ENCODE measurements at places on chromosomes 6 and 20.

DNA sequence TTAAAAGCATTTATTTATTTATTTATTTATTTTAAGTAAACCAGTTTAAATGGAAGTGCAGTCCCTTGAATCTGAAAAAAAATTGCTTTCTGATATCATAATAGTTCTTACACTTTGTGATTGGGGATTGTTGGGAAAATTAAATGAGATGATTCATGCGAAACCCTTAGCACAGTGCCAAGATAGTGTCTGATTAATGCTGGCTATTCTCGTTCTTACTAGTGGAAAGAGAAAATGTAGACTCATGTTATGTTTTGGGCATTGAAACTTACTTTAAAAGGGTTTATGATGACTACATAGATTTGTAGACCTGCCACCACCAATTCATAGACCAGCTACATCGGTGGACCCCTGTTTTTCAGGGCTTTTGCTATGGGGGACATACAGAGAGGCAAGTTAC, 229.2 kb upstream of the ZFP64 start:
- peak; percentile 12 for DNase-seq

- peak; percentile 74 for DNase-seq
Observed at GRCh38 chr6:169556758-169557548, 144.9 kb downstream of the WDR27 start.

DNA sequence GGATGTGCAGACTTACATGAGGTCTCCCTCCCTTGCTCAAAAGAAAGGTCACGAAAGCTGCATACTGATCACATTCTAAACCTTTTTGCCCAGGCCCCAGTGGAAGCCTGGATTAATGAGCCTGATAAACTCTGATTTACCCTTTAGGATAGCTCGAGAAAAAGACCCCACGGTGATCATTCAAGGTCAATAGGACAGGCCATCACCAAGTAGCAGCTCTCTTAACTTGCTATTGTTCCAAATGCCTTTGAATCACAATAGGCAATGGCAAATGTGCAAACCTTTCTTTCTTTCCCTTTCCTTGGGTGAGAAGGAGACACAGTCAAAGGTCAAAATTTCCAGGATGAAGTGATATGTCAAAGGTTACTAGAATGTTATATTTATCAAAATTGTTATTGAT, 327.3 kb downstream of the HDGFL1 start:
- DNase-seq: no peak

GRCh38 chr20:16191496-16191895, 381.8 kb downstream of the KIF16B start:
- DNase-seq: no peak

DNA sequence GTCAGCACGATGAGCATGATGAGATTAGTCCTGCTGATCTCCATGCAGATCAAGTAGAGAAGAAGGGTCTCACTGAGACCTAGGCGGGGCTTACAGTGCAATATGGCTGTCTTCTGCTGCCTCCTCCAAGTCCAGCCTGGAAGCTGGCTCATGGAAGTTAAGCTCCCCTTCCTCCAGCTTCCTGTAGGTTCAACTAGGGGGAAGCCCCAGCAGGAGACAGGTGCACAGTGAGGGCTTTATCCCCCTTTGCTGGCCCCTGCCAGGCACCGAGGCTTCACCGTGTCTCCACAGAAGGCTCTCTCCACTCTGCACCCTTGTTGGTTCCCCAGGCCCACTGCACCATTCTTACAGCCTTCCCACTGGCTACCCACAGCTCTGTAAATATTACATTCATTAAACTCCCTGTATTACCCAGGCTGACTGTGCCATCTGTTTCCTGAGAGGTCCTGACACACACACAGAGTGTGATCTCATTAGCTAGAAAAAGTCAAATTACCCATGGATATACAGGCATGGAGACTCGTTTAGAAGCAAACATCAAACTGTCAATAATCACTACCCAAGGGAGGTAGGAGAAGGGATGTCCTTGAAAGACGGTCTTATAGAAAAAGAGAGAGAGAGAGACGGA, 90.4 kb downstream of the SLC2A10 start:
- no peak for DNase-seq

GRCh38 chr6:35141007-35141655, at the start of gene TCP11:
TSS of gene TCP11 (minus strand) at chr6:35141339. CDS start at chr6:35140870, 469 bp downstream.
- DNase-seq: peak; percentile 27

- no peak for DNase-seq
Observed at GRCh38 chr6:18302561-18303439, 38.5 kb upstream of the DEK start.

GRCh38 chr6:168091381-168092264, 12.6 kb upstream of the FRMD1 start:
- DNase-seq: no peak

GRCh38 chr6:16735014-16735413, 26.2 kb downstream of the ATXN1 start:
- no peak for DNase-seq

DNA sequence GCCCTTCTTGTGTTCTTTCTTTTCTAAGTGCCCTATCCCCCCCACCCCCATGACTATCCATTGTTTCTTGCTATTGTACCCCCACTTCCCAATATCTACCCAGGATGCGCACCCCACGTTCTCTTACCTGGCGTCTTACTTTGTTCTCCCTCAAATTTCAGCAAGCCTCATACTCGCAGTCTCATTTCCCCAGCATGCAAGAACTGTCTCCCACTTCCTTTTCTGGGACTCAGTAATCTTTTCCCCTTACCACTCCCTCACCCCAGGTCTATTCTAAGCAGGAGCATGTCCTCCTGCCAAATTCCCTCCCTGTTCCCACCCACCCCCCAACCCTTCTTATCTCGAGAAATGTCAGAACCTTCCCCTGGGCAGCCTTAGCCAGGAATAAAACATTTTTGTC, 1.7 kb upstream of the EHMT2 start:
- DNase-seq: no peak

DNA sequence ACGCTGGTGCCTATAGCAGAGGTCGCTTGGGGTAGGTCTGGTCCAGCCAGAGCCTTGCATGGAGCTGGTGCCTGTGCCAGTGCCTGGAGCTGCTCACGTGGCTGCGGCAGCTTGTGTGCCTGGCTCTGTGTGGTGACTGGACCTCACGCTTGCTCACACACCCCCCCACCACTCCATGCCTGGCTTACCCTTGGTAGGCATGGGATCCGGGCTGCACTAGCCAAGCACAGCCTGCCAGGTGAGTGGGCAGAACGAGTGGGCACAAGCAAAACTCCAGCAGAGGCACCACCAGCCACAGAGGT, 13.0 kb upstream of the DBNDD2 start:
- DNase-seq: no peak

Measured in activated CD4-positive, alpha-beta T cell treated with anti-CD3 and anti-CD28 coated beads, Interleukin-2, amount 50 U/mL, for 16 hours (primary cell).